OCI-M1 (cell line): ENCODE measurements at places on chromosomes 7 and 10.

DNA sequence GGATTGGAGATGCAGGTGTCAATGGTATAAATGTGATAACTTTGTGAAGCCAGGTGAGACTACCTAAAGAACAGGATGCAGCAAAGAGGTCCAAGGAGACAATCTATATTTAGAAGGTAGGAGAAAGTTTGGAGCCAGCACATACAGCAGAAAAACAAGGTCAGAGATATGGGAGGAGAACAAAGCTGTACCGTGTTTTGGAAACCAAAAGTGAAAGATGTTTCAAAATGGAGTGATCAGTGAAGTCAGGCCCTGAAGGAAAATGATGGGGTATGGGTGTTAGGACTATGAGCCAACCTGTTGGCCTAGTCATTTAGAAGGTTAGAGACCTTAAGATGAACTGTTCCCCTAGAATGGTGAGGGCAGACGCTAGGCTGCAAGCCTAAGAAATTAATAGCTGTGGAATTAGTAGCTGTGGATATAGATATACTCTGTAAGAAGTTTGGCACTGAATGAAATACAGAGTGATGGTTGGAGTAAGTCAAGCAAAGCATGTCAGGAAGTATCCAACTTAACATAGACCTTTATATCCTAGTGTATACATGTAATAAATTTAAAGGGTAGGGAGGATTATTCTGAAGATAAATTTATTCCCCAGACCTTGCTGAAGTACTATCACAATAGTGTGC is 149.8 kb upstream of the WNT16 start:
- DNase-seq = peak; percentile 35

- DNase-seq = no peak
Observed at GRCh38 chr7:139597028-139597427, 73.5 kb downstream of the CLEC2L start.

DNA sequence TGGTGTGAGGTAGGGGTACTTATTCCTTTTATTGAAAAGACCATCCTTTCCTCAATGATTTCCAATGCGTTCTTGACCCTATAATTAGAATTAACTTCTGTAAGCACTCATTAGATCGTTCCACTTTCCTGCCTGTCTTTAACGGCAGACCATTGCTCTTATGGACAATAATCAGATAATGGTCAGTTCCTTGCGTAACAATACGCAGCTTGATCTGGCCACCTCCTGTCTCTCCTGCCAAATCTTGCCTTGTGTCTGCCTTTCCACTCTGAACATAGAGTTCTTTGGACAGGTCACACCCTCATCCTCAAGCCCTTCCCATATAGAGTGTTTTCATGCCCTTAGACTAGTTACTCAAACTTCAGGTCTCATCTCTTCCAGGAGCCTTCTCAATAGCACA is 2.4 kb upstream of the WIPI2 start:
- peak; percentile 18 for DNase-seq

- DNase-seq = no peak
Observed at GRCh38 chr10:82661701-82662100, 786.7 kb downstream of the NRG3 start.

- DNase-seq = no peak
Observed at GRCh38 chr7:18889436-18889835, 228.0 kb downstream of the TWIST1 start.

- DNase-seq = no peak
Observed at GRCh38 chr7:45610019-45610418, 35.9 kb downstream of the ADCY1 start.

GRCh38 chr7:47475880-47476227 is 106.1 kb downstream of the TNS3 start:
- no peak for DNase-seq

DNA sequence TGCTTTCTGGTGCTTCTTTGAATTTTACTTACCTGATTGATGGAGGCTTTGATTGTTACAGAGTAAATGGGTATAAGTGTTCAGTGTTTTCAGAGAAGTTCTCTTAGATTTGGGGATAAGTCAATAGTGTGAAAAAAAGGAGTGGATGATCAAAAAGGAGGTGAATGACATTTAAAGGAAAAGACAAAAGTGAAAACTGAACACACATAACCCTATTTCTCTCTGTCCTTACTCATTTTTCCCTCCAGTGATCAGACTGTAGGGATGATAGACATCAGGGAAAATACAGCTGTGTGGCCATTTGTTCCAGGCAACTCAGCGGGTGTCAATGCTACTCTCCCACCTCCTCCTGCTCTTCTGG is 278 bp downstream of the CPA2 start:
- DNase-seq = no peak

GRCh38 chr10:63376560-63377304 is 89.0 kb downstream of the JMJD1C start:
- no peak for DNase-seq

DNA sequence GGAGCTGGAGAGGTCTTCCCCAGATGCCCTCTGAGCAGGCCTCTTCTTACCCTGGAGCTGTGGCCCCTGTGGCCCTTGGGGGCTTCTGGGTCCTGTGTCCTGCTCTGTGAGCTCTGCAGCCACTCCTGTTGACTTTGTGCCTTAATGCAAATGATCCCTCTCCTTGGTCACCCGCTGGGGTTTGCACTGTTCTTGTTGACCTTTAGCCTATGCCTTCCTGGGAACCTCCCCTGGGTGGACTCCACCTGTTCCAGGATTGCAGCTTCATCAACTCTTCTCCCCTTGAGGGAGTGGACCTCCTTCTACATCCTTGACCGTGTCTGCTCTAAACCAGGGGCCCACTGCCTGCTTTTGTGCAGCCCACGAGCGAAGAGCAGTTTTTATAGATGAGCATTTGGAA is 58.6 kb upstream of the CTBP2 start:
- no peak for DNase-seq

DNA sequence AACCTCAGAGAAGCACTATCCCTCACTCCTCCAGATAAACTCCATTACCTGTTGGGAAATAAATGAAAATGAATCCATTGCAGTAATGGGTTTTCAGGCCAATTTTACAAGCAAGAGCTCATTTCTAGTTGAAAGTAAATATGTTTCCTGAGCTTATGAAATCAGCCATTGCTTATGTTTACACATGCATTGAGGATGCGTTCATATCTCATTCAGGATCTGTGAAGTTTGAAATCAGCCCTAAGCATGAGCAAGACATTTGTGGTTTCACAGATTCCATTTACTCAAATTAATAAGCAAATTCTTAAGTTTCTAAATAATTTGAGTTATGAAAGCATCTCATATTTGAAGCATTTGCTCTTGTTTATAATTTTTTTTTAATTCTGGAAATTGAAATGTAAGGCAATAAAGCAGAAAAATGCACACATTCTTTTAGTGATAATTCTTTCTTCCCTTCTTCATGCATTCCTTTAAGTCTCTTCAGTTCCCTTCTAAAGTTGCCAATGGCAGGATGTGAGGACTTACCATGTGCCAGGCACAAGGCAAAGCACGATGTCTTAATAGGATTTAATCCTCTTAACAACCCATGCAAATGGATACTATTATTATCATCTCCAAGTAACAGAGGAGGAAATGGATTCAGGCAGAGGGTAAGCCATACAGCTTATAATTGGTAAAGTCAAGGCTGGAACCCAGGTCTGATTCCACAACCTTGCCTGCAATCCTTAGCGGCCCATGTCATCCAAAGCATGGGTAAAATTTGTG is 35.0 kb upstream of the CTTNBP2 start:
- DNase-seq = no peak

DNA sequence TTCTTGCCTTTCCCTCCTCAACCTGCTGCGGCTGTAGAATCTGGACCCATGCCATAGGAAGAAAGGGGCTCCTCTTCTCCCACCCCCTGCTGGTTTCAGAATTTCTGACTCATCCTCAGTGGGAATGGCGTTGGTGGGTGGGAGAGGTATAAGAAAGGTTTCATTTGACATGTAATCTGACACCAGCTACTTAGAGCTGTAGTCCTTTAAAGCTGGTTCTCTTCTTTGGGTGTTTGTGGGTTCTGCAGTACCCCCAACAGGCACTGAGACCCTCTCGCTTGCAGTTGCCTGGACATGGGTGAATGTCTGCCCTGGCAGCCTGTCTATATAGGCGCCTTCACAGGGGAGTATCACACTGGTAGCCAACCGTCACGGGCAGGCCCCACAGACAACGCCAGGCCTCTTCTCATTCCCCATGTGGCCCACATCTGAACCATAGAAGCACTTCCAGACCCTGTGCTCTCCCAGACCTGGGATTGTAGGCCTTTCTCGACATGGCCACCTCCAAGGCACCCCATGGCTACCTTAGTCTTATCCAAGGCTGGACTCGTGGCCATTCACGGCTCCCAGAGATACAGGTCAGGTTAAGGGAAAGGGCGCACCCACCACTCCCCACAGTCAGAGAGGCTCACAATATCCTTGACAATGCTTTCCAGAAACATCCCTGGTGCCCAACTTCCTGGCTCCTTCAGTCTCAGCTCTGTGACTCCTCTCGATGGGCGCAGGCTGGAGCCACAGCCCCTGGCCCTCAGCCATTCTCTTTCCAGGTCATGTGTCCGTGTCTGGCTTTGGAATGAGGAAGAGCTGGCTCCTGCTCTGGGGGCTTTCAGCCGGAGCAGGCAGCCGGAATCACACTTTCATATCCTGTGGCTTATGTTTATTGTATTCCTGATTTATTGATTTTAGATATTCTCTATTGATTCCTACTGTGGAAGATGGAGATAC is 17.5 kb downstream of the ZNF862 start:
- DNase-seq = peak; percentile 2

DNA sequence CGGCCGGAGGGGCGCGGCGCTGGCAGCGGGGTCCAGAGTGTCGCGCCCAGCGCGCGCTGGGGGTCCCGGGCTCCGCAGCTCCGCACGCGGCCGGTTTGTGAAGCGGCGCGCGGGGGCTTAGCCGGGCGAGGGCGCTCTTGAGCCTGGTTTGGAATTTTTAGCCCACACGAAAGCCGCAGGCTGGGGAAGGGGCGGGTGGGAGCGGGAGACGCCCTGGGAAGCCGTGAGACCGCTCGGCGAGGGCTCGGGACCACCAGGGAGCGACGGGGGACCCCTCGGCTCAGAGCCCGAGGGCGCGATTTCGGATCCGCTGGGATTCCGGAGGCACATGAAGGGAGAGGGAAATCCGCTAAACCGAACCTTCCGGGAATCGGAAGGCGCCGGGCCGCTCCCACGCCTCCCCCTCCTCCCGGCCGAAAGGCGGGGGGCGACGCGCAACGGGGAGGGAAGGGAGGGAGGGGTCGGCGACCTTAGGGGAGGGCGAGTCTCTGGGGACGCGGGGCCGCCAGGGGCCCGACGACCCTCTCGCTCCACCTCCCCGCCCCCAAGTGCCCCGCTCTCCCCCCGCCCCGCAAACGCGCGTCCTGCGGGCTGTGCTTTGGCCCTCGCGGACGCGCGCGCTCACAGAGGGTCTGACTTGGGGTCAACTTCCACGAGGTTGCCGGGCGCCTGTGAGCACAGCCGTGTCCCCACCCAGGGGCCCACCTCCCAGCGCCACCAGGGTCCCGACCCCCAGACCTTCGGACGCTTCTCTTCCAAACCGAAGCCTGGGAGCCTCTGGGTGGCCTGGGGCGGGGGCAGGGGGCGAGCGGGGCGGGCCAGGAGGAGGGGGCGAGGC is 5.1 kb upstream of the ELFN1 start:
- peak; percentile 65 for DNase-seq

GRCh38 chr7:154864523-154864891 is 138.4 kb downstream of the PAXIP1 start:
- no peak for DNase-seq

DNA sequence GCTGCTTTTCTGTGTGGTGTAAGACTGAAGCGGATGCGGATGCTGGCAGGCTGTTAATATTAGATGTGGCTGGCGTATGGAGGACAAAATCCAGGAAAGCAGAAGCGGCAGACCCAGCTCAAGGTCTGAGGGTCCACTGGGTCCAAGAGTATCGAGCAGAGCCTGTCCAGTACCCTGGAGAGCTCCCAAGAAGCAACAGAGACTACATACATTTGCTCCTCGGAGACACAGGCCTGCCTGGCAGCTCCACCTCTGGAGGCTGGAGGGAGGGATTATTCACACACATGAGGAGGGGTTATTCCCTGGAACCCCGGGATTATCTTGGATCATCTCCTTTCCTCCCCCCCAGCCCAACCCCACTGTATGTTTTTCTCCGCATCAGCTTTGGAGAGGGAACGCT is 31.3 kb upstream of the LOXL4 start:
- no peak for DNase-seq

DNA sequence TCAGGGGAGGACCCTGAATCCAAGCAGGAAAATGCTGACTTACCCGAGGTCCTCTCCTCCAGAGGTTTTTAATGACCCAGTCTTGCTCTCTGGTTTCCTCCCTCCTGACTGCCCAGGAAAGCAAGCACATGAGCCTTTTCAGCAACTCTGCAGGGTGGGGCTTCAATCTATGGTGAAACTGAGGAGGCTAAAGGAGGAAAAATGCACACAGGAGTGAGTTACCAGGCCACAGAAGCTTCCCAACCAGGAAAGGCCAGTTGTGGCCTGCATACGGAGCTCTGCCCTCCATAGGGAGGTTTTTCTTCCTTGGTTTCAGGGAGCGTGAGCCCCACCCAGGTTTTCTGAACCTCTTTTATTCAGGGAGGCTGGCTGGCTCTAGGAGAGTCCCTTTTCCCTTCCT is 14.1 kb upstream of the DLG5 start:
- no peak for DNase-seq

- no peak for DNase-seq
Observed at GRCh38 chr10:30827531-30828120, 198.1 kb upstream of the LYZL2 start.

GRCh38 chr7:105871142-105871541 is 5.3 kb downstream of the ATXN7L1 start:
- DNase-seq = no peak

DNA sequence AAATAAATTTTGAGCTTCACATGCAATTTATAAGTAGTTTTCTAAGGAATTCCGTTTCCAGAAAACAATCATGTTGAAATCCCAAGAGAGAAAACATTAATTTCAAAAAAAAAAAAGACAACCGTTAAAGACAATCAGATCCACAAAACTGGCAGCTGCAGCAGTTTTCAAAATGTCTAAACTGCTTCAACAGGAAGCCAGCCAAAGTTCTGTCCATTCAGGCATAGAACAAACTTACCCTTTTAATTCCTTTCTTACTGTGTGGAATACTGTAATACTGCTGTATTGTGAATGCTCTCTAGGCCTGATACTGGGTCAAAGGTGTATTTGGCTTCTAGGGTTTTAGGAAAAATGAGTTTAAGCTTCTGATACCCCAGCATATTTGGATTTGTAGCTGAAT is 31.6 kb downstream of the HOXA1 start:
- DNase-seq = no peak

DNA sequence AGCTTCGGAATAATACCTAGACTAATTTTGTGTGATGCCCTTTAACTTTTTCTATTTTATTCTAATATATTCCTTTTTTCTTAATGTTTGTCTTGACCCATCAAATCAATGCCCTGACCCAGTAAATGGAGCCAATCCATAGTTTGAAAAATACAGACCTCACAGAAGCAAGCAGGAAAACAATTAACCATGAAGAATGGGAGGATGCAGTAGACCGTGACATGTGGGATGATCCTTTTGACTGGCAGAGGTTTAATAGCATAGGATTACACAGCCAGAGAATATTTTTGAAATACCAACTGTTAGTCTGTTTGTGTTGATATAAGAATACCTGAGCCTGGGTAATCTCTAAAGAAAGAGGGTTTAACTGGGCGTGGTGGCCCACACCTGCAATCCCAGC is 142.6 kb upstream of the NEBL start:
- DNase-seq = no peak

- DNase-seq = no peak
Observed at GRCh38 chr10:110646417-110647135, 2.4 kb downstream of the RBM20 start.

- DNase-seq = peak; percentile 35
Observed at GRCh38 chr7:518630-519483, 789 bp downstream of the PDGFA start.

- no peak for DNase-seq
Observed at GRCh38 chr7:118615681-118616080, 391.2 kb downstream of the ANKRD7 start.
